ENCODE measurements at places on chromosomes 4 and X.
A peak's percentile ranks its signal among the peaks of the same experiment; 100 is the strongest.

- no peak for DNase-seq
Measured at GRCh38 chrX:97628326-97628725, 744.6 kb downstream of the RPA4 start.

GRCh38 chr4:40769266-40769665 is 19.5 kb downstream of the NSUN7 start:
- DNase-seq = peak; percentile 46

GRCh38 chr4:8155660-8156421 is 2.8 kb downstream of the ABLIM2 start:
- DNase-seq = no peak

DNA sequence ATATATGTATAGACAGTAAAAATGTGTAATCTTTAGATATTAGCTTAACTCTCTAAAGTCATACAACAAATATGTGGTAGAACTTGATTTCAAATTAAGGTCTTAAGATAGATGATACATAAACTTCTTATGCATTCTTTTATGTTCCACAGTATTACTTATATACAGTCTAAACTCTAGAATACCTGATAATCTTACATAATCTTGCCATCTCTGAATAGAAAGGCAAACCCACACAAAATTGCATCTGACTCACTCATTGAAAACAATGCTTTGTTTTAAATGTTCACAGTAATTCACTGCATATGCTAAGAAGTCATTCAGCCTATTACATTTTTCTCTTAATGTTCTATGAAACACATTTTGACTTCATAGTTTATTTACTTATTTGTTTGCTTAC is 10.1 kb downstream of the SULT1B1 start:
- DNase-seq = no peak

- DNase-seq = no peak
Measured at GRCh38 chrX:106035064-106035463, 3.5 kb downstream of the SERPINA7 start.

GRCh38 chr4:187276736-187277408 is 553.2 kb upstream of the FAT1 start:
- no peak for DNase-seq

DNA sequence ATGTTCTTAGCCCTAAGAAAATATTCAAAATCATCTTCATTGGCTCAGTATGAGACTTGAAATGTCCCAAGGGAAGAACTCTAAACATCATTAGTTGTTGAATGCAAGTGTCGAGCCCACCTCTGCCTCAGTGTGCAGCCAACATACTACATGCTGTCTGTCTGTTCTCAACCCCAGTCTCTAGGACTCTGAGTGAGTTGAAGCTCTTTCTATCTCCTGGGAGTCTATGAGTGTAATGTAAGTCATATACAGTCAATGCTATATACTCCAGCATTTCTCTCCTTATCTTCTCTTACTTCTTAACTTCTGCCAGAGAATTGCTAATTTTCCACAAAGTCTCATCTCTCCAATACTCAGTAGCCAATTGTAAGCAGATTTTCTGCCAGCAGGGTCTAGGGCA is 61.3 kb downstream of the SPATA18 start:
- no peak for DNase-seq

GRCh38 chr4:1169691-1170096 is 2.7 kb downstream of the SPON2 start:
- DNase-seq = no peak

DNA sequence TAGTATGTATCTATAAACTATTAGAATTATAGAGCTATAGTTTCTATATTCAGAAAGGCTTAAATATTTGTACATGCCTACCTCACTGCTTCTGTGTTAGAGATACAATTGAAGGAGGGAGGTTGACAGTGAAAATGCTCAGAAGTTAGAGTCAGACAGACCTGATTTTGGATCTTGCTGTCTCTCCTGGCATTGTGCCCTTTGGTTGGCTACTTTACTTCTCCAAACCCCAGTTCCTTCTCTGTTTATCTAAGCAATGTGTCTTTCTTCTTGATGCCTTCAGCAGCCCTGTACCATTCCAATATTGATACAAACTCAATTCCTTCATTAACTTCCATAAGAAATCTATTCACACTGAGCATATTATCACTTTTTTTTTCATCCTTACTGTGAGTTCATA is 28.7 kb downstream of the CCNG2 start:
- no peak for DNase-seq

DNA sequence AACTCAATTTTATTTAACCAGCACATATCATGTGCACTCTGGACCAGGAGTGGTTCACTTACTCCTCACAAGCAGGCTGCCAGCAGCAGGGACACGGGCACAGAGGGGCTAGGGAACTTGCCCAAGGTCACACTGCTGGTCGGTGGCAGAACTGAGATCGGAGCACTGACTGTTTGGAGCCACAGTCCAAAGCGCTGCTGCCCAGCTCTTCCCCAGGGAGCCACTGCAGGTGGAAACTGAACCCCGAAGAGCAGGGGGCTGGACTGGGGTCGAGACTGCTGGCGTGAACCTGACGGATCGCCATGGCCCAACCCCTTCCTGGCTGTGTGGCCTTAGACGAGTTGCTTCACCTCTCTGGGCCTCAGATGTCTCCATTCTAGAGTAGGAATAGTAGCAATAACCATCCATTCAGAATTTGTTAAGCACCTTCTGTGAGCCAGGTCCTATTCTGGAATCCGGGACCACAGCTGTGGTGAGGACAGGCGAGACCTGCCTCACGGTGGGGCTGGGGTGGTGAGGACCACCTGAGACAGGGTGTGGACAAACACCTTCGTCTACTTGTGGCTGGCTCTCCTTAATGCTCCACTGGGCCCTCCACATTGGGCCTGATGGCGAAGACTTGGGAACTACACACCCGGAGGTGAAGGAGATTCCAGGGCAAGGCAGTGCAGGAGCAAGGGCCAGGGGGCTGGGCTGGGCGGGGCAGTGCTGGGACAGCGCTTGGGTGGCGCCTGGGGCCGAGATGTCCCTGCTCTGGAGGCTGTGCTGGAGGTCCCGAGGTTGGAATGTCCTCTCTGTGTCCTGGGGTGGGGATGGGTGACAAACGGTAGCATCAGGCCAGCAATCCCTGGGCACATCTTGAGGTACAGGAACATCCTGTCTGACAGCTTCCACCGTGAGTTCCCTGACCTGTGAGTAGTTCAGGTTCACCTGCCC is 32.0 kb upstream of the KIAA0232 start:
- no peak for DNase-seq

DNA sequence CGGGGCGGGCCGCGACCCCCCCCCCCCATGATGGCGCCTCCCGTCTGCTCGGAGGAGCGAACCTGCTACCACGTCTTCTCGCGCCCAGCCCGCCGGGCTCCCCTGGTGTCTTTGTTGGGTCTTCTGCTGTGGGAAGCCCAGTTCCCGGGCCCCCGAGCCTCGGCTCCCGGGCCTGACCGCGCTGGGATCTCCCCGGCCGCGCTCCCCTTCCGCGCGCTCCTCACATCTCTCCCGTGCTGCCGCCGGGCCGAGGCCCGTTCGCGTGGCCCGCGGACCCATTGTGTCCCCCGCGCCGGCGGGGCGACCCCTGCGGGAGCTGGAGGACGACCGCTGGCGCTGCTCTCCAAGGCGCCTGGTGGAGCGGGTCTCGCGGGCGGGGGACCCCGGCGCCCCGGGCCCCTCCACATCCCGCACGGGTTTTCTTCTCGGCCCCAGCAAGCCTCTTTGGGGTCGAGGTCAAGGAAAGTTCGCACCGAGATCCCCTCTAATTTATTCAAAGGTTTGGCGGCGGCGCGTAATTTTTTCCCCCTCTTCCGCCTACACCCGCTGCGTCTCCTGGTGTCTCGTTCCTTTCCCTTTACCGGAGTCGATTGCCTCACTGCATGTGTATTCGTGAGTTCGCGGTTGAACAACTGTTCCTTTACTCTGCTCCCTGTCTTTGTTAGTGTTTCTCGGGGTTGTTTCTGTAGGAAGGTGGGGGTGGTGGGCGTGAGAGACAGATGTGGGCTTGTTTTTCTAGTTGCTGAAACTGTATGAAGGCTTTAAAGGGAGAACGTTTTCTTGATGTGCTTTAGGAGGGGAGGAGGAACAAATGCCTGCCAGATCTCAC is 770 bp downstream of the SMAD1 start:
- DNase-seq = peak; percentile 55

GRCh38 chr4:156036496-156036895 is 82.8 kb upstream of the CTSO start:
- no peak for DNase-seq

GRCh38 chr4:25667931-25668557 is 12.4 kb downstream of the SLC34A2 start:
- DNase-seq = no peak

DNA sequence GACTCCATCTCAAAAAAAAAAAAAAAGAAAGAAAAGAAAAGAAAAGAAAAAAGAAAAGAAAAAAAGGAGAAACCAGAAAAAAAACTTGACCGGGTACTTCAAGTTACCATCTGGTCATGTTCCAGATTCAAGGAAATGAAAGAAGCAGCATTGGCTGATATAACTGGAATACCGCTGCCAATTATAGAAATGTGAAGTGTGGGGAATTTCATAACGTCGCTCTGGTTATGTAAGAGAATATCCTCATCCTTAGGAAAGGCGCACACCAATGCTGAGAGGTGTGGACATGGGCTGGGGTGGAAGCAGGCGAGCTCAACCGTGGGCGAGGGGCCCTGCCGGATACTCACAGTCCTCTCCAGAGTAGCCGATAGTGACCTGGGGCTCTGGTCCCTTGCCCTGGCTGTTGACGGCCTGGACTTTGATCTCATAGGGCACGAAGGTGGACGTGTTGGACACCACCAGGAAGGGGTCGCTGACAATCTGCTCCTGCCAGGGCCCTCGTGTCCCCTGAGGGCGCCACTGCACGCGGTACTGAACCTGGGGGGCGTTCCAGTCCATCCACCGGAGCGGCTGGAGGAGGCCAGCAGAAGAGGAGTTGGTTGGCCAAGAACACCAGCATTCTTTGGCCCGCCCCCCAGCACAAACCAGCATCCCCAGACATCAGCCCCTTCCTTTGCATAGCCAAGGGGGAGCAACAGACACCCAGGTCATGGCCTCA is 19.5 kb downstream of the L1CAM start:
- DNase-seq = no peak
